ENCODE measurements at places on chromosomes 3 and 15. TPM values are rescaled to one million over a fixed set of nuclear protein-coding genes. Genes with fewer than 3 reads are reported as not detected.

GOLGA6L22 gene
- not detected for total RNA-seq

GOLGA8T gene
- not detected for total RNA-seq

PLOD2 gene
- 0.80 TPM for total RNA-seq

SEMA3F gene
- 0.10 TPM for total RNA-seq

CPEB1 gene
- 0.55 TPM for total RNA-seq

LMAN1L gene
- total RNA-seq, result not detected
